B cell (primary cell): ENCODE measurements at places on chromosomes 6 and 20.
A peak's percentile ranks its signal among the peaks of the same experiment; 100 is the strongest.

DNA sequence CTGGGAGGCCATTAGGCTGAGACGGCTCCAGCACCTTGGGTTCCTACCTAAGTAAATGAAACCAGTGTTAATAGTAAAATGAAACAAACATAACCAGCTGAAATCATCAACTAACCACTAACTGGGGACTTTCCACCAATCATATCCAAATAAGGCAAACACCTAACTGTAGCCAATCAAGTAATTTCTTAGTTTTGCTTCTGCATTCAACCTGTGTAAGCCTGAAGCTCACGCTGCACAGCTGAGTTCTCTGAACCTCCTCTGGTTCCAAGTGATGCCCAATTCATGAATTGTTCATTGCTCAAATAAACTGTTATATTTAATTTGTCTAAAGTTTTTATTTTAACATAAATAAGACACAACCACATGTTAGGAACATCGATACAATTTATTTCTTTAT, 22.5 kb downstream of the KLHL32 start:
- H3K4me3 ChIP-seq: no peak overlapping the region
- no peaks in the 10 kb centered on the region for H3K4me1 ChIP-seq
- H3K27ac ChIP-seq: no peak overlapping the region
- no peaks in the 10 kb centered on the region for H3K27me3 ChIP-seq
- H3K36me3 ChIP-seq: no peaks in the 10 kb centered on the region

GRCh38 chr6:87583822-87584221, 6.0 kb downstream of the RARS2 start:
- no peak overlapping the region for H3K27ac ChIP-seq
- no peaks in the 10 kb centered on the region for H3K36me3 ChIP-seq
- DNase-seq: no peak
- H3K4me3 ChIP-seq: no peak overlapping the region
- no peaks in the 10 kb centered on the region for H3K27me3 ChIP-seq
- H3K4me1 ChIP-seq: peaks cover 11% of the 10 kb centered on the region

DNA sequence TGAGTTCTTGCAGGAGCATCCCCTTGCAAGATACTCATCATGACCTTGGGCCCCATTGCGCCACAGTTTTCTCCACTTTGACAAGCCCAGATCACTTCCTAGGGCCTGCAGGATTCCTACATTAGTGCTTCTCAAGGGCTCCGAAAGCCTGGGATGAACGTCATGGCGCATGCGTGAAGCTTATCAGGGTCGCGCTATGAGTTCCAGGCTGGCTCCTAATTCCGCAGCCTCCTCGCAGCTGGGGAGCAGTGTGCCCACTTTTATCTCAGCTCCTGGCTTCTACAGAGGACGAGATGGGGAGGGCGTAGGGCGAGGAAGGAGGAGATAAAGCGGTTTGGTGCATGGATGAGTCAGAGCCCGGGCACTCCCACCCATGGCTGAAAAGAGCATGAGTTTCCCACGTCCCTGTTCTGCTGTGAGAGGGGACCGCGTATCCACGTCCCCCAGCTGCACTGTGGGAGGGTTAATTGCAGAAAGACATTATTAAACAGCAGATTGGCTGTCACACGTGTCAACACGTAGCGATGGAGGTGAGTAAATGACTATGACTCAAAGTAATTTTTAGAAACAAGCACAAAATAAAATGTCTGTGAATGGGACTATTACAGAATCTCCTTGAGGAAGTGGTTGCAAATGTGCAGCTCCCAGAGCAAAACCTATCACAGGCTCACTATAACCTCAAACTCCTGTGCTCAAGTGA, 72.9 kb upstream of the DSP start:
- no peak overlapping the region for H3K4me3 ChIP-seq
- H3K36me3 ChIP-seq: no peaks in the 10 kb centered on the region
- no peak overlapping the region for H3K27ac ChIP-seq
- no peak for DNase-seq

DNA sequence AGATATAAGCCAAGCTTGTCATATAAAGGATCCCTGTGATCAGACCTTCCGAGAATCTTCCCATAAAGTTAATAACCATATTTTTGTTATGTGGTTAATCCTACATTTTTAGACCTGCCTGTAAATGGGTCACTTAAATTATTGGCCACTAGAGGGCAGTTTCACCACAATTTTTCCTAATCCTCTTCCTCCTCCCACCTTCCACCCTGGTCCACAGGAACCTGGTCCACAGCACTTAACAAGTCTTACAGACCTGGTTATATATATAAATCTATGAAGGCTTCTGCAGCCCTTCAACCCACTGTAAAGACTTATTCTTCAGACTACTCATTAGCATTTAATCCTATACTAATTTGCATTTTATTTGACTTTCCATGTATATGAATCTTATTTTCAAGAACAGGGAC, 28.3 kb downstream of the MRS2 start:
- no peak overlapping the region for H3K27ac ChIP-seq
- no peaks in the 10 kb centered on the region for H3K4me1 ChIP-seq
- H3K36me3 ChIP-seq: peaks cover 14% of the 10 kb centered on the region
- H3K27me3 ChIP-seq: no peaks in the 10 kb centered on the region

- H3K27me3 ChIP-seq: no peaks in the 10 kb centered on the region
- no peak for DNase-seq
- H3K27ac ChIP-seq: no peak overlapping the region
- no peaks in the 10 kb centered on the region for H3K36me3 ChIP-seq
- H3K4me3 ChIP-seq: no peak overlapping the region
These were observed 140.9 kb downstream of the RNF144B start for GRCh38 chr6:18527836-18528743.

- H3K27ac ChIP-seq: no peak overlapping the region
- no peaks in the 10 kb centered on the region for H3K27me3 ChIP-seq
- H3K4me1 ChIP-seq: no peaks in the 10 kb centered on the region
- no peak overlapping the region for H3K4me3 ChIP-seq
These were observed 100.5 kb downstream of the EYA4 start for GRCh38 chr6:133341607-133342158.

GRCh38 chr6:82767037-82767436, 298.6 kb downstream of the UBE3D start:
- DNase-seq: no peak
- no peak overlapping the region for H3K4me3 ChIP-seq
- no peaks in the 10 kb centered on the region for H3K4me1 ChIP-seq
- H3K36me3 ChIP-seq: no peaks in the 10 kb centered on the region
- no peaks in the 10 kb centered on the region for H3K27me3 ChIP-seq

GRCh38 chr6:106540907-106541306, 88.4 kb downstream of the RTN4IP1 start:
- H3K4me3 ChIP-seq: no peak overlapping the region
- peaks cover 44% of the 10 kb centered on the region for H3K4me1 ChIP-seq
- H3K27ac ChIP-seq: no peak overlapping the region

DNA sequence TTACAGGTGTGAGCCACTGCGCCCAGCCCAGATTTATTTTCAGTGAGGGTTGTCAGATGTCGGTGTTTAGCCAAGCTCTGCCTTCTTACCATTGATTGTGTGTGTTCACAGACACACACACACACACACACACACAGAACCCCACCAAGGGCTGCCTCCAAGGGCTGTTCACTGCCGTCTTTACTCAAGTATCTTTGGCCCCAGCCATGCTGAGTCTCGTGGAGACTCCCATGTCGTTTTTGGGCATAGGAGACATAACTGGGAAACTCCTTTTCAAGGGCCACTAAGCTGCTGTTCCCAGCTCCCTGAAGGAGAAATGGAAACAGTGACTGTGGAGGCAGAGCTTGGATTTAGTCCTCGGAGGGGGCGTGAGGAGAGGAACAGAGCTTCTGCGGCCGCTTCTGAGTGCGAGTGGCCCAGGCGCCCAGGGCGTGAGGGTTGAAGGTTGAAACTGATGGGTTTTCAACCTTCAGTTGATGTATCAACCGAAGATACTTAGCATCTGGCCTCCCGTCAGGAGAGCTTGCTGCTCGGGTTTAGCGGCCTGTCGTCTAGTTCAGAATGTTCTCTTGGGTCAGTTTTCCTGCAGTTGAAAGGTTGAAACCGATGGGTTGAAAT, 243.6 kb downstream of the TTLL2 start:
- no peaks in the 10 kb centered on the region for H3K36me3 ChIP-seq
- no peaks in the 10 kb centered on the region for H3K4me1 ChIP-seq
- DNase-seq: no peak
- no peak overlapping the region for H3K27ac ChIP-seq
- no peaks in the 10 kb centered on the region for H3K27me3 ChIP-seq

DNA sequence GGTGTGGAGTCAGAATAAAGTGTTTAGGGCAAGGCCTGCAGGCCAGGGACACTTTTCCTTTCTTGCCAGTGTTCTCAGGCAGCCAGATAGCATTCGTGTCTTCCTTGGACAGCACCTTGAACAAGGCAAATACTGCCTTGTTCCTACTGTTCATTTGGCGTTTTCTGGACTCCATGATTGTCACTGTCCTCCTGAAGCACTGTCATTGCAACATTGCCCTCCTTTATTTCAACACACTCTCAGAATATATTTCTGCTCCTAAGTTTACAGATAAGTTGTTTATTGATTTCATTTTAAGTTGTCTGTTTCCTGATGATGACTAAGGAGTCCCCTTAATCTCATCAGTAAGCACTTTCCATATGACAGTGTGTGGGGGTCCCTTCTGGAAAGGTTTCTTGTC, 15.1 kb upstream of the DEF6 start:
- no peak overlapping the region for H3K4me3 ChIP-seq
- H3K27me3 ChIP-seq: no peaks in the 10 kb centered on the region
- no peaks in the 10 kb centered on the region for H3K4me1 ChIP-seq
- no peak for DNase-seq
- no peak overlapping the region for H3K27ac ChIP-seq

DNA sequence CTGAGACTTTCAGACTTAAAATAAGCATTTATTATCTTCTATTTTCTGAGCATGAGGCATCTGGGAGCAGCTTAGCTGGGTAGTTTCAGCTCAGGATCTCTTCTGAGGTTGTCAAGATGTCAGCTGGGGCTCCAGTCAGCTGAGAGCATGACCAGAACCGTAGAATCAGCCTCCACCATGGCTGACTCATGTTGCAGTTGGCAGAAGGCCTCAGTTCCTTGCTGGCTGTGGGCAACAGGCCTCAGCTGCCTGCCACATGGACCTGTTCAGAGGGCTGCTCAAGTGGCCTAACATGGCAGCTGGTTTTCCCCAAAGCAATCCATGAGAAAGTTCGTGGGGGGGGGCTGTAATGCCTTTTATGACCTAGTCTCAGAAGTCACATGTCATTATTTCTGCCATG, 142.3 kb downstream of the LY86 start:
- no peak for DNase-seq
- no peaks in the 10 kb centered on the region for H3K36me3 ChIP-seq
- no peak overlapping the region for H3K27ac ChIP-seq
- H3K4me1 ChIP-seq: no peaks in the 10 kb centered on the region
- no peaks in the 10 kb centered on the region for H3K27me3 ChIP-seq
- H3K4me3 ChIP-seq: no peak overlapping the region

DNA sequence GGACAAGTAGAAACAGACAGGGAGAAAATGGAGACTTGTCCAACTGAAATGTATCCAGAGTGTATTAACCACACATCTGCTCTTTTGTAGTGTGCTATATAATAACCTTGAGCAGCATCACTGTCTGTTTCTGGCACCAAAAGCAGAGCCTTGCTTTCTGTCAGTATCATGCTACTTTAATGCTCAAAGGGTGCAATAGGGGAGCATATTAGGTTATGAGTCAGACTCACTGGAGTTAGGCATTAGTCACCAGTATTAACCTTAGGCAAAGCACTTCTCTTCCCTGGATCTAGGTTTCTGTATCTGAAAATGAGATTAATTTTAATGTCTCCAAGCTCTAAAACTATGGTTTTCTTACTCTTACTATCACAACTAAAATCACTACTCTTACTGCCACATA, 280.1 kb downstream of the TFAP2B start:
- no peaks in the 10 kb centered on the region for H3K36me3 ChIP-seq
- H3K27ac ChIP-seq: no peak overlapping the region
- no peak overlapping the region for H3K4me3 ChIP-seq

DNA sequence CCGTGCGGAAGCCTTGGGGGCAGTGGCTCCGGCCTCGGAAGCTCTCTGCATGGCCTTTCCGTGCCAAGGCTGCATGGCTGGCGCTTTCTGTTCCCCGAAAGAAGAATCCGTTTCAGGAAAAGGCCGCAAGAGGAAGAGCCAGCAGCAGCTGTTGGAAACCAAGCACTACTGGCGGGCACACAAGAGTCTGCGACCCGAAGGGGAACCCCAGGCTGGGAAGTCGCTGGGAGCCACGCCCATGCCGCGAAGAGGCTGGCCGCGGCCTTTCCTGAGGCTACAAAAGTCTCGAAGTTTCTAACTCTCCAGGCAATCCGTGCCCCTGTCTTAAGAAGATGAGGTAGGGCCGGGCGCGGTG, at the start of gene CGAS:
Gene CGAS (minus strand): TSS at position 191 of the 355 bp plus-strand sequence. CDS start 116 bp downstream, at position 75.
- DNase-seq: peak; percentile 87
- peak within 1 kb of the TSS; percentile 91 for H3K4me3 ChIP-seq
- peak within 1 kb of the TSS; percentile 87 for H3K27ac ChIP-seq

- H3K36me3 ChIP-seq: no peaks in the 10 kb centered on the region
- DNase-seq: no peak
- no peaks in the 10 kb centered on the region for H3K27me3 ChIP-seq
- H3K27ac ChIP-seq: no peak overlapping the region
- no peak overlapping the region for H3K4me3 ChIP-seq
These were observed 31.5 kb upstream of the TGM2 start for GRCh38 chr20:38196592-38196991.

GRCh38 chr6:134122775-134123174, 70.4 kb upstream of the SLC2A12 start:
- H3K27me3 ChIP-seq: no peaks in the 10 kb centered on the region
- H3K36me3 ChIP-seq: no peaks in the 10 kb centered on the region
- no peak overlapping the region for H3K4me3 ChIP-seq
- DNase-seq: no peak
- no peak overlapping the region for H3K27ac ChIP-seq

GRCh38 chr20:42641886-42642285, 547.8 kb downstream of the PTPRT start:
- no peak for DNase-seq
- no peaks in the 10 kb centered on the region for H3K36me3 ChIP-seq
- H3K4me3 ChIP-seq: no peak overlapping the region
- H3K27ac ChIP-seq: no peak overlapping the region

DNA sequence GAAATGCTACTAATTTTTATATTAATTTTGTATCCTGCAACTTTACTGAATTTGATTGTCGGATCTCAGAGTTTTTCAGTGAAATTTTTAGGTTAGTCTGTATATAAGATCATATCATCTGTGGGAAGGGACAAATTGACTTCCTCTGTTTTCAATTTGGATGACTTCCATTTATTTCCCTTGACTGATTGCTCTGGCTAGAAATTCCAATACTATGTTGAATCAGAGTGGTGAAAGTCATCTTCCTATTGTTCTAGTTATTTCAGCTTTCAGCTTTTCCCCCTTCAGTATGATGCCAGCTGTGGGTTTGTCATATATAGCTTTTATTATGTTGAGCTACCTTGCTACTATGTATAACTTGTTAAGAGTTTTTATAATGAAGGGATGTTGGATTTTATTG, 771.2 kb downstream of the KIF16B start:
- H3K4me3 ChIP-seq: no peak overlapping the region
- DNase-seq: no peak
- H3K36me3 ChIP-seq: no peaks in the 10 kb centered on the region
- no peaks in the 10 kb centered on the region for H3K27me3 ChIP-seq

GRCh38 chr20:54193817-54194216, 14.1 kb upstream of the PFDN4 start:
- H3K27me3 ChIP-seq: no peaks in the 10 kb centered on the region
- no peak overlapping the region for H3K4me3 ChIP-seq
- H3K4me1 ChIP-seq: peaks cover 8% of the 10 kb centered on the region
- no peaks in the 10 kb centered on the region for H3K36me3 ChIP-seq
- H3K27ac ChIP-seq: no peak overlapping the region
- DNase-seq: no peak
